Neuronal stem cell (in vitro differentiated cells): ENCODE measurements at places on chromosomes 12 and 14.

GRCh38 chr12:104668274-104668718 lies 211.5 kb downstream of the CHST11 start:
- DNase-seq, result no peak

DNA sequence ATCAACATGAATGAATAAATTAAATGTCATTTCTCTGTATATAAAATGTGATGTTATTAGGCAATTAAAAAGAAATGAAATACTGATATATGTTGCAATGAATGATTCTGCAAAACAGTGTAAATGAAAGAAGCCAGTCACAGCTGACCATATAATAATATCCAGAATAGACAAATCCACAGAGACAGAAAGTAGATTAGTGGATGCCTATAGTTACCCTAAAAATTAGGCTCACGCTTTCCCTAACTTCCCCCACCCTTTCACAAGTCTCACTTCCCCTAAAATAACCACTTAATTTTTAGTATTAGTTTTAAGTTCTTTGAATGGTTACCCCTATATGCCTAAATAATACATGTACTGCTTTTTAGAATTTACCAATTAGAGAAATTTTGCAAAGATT lies 348.9 kb upstream of the FAR2 start:
- DNase-seq, result no peak

- no peak for DNase-seq
These were observed 40.9 kb downstream of the NT5DC3 start for GRCh38 chr12:103799857-103800771.

- peak; percentile 48 for DNase-seq
These were observed 4.1 kb downstream of the CD163L1 start for GRCh38 chr12:7439579-7440505.

DNA sequence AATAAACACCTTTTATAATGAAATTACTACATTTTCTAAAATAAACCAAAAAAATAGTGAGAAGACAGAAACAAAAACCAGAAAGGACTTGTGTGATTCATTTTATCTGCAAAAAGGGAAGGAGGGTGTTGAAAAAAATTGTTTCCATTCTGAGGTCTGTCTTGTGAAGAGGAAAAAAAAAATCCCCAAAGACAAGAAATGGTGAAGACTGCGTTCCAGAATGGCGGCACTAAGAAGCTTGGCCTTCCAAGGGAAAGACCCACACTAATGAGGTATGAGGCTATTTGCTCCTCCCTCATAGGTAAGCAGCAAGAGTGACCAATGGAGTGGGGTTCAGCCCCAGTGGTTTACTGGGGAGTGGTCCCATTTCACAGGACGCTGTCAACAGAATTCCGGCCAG lies 35.0 kb downstream of the GNPTAB start:
- DNase-seq, result no peak

GRCh38 chr12:28164644-28165275 lies 25.5 kb upstream of the CCDC91 start:
- DNase-seq, result no peak

DNA sequence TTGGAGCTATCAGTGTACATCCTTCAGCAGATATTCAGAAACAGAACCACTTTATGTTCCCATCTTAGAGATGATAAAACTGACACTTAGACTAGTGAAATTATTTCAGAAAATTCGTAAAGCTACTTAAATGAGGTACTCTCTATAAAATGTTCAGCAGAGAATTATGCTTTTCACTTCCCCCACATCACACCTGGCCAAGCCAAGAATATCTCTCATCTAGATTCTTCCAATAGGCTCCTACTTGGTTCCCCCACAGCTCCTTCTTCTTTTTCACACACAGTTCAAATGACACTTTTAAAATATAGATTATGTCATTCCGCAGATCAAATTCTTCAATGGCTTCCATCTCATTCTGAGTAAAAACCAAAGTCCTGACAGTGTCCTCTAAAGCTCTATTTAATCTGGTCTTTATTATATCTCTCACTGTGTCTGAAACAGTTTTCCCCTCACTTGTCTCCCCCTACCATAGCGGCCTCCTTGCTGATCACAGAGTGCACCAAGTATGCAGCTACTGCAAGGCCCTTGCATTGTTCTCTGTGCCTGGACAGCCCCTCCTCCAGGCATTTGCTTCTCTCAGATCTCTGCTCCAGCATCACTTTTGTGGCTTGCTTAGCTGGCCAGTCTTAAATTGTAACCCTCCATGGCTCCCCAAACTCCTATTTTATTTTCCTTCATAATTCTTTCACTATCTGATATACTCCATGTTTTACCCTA lies 736.8 kb upstream of the USP15 start:
- peak; percentile 23 for DNase-seq

GRCh38 chr14:65620195-65620594 lies 207.7 kb downstream of the FUT8 start:
- DNase-seq, result no peak

DNA sequence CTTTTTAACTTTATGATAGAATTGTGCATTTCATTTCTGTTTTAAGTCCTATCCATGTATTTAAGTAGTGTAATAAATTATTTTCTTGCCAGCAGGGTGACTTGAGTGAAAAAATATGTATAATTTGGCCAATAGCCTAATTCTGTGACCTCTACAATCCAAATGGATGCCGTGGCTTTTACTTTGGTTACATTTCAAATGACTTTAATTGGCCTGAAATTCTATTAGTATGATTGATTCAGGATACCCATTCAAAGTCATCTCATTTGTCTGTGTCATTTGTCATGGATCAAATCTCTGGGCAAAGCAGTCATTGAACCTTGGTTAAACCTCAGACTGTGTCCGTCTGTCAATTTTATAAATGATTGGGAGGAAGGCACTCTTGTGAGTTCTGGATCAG lies 29.6 kb downstream of the CRADD start:
- DNase-seq, result no peak

- DNase-seq, result no peak
These were observed 52.4 kb upstream of the SCN8A start for GRCh38 chr12:51538599-51538998.

- DNase-seq, result no peak
These were observed 49.3 kb downstream of the EEA1 start for GRCh38 chr12:92879698-92880322.

DNA sequence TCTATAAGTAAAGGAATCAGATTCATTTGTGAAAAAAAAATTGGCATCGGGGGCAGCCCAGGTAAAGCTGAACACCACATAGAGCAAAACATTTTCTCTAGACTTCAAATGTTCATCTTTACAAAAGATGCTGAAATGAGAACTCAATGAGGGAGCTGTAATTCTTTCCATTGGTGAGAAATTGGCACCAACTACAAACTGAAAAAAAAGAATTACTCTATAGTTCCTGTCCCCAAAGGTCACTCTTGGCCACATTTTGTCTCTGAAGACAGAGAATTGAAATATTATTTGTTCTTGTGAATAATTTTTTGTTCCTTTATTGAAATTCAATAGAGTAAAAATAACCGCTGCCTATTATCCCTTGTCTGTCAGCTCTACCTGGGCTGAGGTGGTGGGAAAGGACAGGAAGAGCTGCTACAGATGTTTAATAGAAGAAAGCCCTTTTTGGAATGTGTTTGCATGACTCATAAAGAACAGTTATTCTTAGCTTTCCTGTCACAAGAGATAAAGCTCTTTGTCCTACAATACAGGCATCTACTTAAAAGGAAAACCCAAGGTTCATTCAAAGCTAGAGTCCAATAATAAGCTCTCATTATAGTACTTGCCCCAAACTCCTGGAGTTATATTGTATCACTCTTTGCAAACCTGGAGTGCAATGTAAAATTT lies 380.1 kb upstream of the KITLG start:
- DNase-seq, result no peak

DNA sequence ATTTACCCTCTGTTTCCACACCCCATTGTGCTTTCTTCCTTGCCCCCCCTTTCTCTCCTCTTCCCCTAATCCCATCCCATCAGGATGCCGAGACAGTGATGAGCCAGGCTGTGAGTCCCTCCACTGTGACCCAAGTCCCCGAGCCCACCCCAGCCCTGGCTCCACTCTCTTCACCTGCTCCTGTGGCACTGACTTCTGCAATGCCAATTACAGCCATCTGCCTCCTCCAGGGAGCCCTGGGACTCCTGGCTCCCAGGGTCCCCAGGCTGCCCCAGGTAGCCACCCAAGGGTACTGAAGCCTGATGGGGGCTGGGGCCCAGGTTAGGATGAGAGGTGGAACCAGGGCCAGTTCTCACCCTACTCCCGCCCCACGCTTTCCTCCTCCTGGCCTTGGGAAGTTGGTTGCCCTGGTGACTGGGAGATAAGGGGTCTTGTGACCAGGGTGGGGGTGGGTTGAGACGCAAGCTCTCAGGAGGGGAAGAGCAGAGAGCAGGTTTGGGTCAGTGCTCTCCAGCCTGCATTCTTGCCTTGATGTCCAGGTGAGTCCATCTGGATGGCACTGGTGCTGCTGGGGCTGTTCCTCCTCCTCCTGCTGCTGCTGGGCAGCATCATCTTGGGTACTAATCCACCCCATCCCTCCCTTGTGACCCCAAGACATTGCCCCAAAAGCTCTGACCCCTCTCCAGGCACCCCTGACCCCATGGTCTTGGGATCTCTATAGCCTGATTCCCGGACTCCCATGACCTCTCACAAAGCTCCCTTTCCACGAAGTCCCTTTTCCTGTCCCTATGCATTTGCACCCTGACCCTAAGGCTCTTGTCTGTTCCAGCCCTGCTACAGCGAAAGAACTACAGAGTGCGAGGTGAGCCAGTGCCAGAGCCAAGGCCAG lies 1.2 kb downstream of the AMHR2 start:
- no peak for DNase-seq

- DNase-seq, result no peak
These were observed 461.6 kb downstream of the MED13L start for GRCh38 chr12:115815924-115816323.

DNA sequence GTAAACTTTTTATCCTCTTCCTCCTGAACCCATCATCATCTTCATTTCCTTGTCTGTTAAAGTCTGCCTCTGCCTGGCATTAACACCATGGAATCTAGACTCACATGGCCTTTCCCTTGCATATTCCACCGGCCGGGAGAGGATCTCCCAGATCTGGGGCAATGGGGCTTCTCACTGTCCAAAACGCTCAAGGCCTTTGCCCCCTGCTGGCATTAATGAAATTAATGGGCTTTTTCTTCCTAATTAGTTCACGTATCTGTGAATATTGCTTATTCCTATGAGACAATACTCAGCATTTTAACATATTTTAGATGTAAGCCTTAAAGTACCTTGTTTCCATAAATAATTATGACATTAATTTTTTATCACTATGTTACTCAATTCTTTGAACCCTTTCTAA lies 42.9 kb upstream of the CAPRIN2 start:
- DNase-seq, result no peak

GRCh38 chr12:1056390-1056789 lies 65.4 kb downstream of the ERC1 start:
- no peak for DNase-seq

DNA sequence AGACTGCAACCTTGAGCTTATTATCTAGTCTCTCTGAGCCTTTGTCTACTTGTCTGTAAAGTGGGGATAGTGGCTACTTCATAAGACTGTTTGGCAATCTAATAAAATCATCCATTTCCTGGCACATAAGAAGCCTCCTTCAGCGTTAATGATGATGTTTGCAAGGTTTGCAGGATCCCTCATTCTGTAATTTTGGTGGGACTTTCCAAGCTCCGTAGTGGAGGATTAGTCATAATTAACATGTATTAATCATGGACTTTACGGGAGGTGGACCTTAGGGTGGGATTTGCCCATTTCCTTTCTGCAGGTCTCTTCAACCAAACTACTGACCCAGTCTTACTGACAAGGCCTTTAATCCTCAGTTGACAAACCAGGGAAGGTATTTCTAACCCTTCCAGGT lies 66.2 kb downstream of the NTF3 start:
- no peak for DNase-seq

DNA sequence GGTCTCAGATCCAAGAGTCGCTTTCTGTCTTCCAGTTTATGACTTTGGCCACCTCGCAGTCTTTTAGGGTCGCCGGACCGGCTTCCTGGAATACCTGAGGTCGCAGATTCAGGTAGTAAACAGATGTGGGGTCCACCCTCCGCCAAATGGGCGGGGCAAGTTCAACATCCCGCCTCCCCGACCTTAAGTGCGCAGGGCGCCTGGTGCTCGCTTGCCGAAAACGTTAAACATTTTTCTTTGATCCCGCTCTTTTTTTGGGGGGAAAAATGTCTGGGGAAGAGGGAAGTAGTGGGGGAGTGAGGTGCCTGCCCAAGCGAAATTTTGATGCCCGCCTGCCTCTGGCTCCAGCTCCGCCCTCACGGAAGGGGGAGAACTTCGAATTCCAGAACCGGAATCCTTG lies 73.9 kb upstream of the TBX5 start:
- no peak for DNase-seq

DNA sequence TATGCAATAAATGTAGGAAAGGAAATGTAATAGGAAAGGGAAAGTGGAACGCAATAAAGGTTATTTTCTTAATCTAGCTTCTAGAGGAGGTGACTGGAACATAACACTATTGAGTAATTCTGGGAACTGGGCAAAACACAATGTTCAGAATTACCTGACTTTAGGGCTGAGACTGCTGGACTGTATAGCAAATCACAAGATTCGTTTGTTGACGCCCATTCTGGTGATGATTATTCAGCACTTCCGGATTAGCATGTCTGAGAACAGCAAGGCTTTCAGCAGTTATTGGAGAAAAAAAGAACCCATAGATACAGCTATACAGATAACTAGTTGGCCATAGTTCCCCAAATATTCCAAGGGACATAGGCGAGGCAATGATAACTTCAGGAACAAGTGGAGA lies 2.3 kb upstream of the KLRD1 start:
- no peak for DNase-seq

DNA sequence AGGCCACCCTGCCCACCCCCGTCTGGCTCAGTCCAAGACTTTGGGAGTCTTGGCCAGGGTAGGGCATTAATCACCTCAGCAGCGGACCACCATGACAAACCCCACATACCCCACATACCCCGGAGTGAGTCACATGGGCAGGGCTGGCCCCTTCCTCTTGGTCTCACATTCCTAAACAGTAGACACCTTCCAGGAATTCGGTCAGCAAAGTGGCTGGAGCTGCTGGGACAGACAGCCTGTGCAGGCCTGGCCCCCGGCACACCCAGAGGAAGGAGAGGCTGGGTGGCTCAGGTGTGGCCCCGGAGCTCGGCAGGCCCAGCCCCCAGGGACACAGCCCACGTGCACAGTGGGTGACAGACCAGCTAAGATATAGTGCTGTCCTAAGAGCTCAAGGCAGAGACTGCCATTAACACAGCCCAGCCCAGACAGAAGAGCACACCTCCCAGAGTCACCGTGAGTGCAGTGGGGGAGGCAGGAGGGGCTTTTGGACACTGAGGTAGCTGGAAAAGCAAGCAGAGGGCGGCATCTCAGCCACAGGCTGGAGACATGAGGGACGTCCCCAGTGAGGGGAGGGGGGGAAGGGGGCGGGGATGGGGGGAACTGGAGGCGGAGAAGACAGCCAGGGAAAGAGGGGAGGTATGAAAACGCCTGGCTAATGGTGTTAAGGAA lies 24.0 kb downstream of the CCDC85C start:
- DNase-seq, result no peak

GRCh38 chr12:97924122-97924521 lies 461.5 kb downstream of the RMST start:
- DNase-seq, result no peak

GRCh38 chr12:28882444-28882843 lies 266.6 kb upstream of the FAR2 start:
- no peak for DNase-seq
